IMR-90 (cell line): ENCODE measurements at places on chromosomes 4 and X.

DNA sequence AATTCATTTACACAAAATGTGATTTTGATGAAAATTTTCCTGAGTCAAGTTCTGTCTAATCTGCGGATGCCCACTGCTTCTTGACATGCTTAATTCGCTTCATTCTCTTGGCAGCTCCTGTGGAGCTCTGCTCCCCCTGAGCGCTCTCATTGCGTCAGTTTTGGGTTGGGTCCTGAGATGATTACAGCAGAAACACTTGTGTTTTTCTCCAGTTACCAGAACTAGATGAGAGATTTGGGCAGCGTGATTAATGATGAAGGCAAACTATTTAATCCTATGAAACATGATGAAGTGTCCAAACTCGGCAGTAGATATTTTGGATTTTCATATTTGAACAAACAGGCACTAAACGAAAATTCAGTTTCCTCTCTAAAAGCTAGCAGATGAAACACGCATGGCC, 4.2 kb upstream of the CXCL1 start:
- no peak for DNase-seq

DNA sequence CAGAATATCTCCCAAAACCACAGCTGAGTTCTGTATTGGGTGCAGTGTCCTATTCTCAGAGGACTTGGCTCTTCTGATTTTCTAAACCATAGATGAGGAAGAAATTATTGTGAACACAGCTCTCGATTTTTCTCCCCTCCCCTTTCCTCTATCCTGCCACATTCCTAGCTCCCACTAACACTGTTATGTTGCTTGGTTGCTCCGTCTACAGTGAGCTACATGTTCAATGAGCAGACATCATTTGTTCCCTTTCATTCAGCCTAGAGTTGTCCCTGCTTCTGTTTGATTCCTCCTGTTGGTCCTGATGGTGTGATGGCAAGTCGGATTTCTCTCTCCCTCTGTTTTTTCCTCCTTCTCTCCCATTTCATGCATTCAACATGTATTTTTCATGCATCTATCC, 65.9 kb downstream of the DIPK2B start:
- DNase-seq = no peak

DNA sequence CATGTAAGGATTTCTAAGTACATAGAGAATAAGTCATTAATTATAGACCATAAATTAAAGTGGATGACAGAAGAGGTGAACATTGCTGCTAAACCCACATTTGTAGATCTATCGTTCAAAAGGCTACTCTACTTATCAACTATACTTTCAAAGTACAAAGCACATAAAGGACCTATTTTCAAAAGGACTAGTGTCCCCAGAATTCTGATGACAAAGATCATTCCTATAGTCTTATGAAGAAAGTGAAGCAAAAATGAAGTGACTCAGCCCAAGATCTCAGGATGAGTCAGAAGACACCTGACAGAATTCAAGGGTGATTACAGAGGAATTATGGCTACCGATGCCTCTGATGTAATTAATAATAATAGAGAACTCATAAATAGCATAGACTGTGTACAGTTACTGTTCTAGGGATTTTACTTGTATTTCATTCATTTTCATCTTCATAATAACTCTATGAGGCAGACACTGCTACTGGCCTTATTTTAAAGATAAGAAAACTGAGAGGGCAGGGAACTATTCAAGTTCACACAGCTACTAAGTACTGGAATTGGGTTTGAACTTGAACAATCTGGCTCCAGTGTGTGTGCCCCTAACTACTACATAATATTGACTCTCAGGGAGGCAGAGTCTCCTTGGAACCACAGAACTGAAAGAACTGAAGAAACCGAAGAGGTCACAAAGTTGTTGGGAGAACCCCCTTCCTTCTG, 17.1 kb downstream of the USP46 start:
- DNase-seq = peak; percentile 79

GRCh38 chr4:45350438-45350837, 624.1 kb upstream of the GNPDA2 start:
- no peak for DNase-seq

GRCh38 chrX:15469613-15470012, 23.5 kb downstream of the PIR start:
- no peak for DNase-seq

- no peak for DNase-seq
Measured at GRCh38 chr4:184322328-184323025, 104.8 kb upstream of the ENPP6 start.

GRCh38 chrX:9642270-9642995, 123.2 kb downstream of the GPR143 start:
- DNase-seq = no peak

DNA sequence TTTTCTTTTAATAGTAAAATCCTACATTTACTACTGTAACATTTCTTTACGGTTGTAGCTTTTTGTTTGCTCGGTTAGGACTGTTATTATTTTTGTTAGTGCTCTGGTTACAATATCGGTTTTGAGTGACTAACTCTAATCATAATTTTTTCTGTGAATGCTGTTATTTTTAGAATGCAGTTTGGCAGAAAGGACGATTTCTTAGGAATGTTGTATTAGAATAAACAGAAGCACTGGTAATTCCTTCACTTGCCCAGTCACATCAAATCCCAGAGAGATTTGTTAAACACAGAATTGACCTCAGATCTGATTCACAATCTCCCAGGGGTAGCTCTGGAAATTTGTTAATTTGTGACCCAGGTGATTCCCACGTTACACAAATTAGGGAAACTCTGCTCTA, 21.7 kb downstream of the DDIT4L start:
- DNase-seq = peak; percentile 63

- no peak for DNase-seq
Measured at GRCh38 chr4:96524311-96524875, 684.5 kb downstream of the PDHA2 start.

GRCh38 chr4:98620087-98620784, 38.2 kb downstream of the TSPAN5 start:
- DNase-seq = no peak

DNA sequence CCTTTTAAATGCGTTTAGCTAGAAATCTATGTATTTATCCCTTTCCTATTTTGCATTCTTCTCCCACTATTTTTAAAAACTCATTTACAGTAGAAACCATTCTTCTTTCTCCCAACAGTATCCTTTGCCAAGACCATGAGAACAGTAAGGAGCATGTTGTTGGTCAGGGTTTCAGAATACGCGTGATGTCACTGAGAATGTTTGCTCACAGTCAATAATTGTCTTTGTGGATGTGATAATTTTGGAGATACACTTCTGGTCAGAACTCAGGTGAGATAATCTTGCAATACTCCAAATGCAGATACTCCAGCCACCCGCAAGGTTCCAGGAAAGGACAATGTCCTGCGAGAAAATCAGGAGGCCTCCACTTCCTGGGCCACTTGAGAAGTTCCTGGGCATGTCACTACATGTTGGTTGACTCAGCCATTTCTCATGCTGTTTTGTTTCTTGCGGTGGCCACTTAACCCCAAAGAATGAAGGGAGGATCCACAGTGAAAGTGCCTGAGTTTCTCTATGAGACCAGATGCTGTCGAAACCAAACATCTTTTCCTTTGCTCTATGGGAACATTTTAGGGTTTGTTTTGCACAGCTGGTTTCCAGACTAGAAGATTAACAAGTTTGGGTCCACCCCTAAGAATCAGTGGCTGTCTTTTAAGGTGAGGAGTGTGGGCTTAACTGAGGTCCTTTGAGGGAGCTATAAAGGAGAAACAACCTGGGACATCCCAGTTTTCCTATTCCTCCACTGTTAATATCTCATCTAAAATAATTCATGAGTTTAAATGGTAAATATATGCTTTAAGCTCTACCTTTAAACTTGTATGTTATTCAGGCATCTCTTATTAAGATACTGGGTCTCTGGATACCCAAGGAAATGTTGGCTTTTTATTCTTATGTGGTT, 116.0 kb downstream of the SOWAHB start:
- peak; percentile 98 for DNase-seq

DNA sequence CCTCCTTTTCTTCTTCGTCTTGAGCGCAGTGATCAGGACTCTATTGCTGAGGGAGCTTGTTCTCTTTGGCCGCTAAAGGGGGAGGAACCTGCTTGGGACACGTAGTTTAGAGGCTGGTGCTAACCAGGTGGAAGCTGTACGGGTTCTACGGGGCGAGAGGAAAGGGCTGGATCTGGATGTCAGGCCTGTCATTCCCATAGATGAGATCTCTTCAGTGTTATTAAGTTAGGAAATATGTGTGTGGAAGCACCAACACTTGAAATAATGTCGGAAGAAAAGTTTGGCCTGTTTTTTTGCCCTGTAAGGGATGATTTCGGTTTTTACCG, 643 bp downstream of the SRP72 start:
- DNase-seq = peak; percentile 35

DNA sequence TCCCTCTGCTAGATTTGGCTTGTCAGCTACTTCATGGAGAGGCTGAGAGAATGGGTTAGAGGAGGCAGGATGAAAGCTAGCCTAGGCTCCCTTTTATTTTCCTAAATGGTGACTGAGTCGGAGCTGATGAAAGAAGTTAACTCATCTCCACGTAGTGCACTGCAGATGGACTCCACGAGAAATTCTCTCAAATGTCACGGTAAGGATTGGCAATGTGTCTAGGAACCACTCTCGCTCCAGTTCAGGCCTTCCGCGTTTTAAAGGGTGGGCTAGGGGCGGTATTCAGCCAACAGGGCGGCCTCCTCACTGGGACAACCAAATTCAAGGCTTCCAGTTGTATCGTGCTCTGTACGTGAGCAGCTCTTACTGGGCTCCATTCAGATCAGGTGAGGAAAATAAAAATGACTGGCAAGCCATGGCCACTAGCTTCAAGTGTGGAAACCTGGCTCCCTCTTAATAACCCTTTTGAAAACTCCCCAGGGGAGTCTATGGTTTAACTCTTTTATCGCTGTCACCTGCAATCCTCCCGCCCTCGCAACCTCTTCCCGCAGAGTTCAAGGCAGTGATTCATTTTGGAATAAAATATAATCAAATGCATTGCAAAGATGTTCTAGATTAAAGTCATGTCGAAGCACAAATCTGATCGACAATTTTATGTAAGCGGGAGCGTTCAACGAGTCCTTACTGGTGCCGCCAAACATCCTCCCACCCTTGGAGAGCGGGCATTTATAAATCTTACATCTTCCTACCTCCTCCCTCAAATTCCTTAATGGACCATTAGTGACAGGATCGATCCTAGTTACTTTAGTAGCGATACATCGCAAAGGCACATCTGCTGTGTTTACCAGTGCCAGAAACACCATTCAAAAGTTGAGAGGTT, 1.2 kb downstream of the SPOCK3 start:
- no peak for DNase-seq

DNA sequence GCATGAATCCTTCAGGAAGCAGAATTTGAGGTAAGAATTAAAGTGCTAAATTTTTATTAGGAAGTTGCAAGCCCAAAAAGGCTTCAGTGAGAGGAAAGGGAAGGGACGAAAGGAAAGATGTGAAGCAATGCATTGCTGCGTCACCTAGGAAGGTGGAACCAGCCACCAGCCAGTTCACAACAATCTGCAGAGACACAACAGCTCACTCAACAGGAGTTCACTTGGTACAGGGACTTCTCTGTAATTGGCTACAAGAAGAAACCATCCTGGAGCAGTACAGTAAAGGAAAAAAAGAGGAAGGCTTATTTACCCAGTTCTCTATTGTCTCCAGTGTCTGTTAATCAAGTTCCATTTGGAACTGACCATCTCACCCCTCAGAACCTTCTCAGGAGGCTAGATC, 157.6 kb downstream of the HNRNPD start:
- no peak for DNase-seq

DNA sequence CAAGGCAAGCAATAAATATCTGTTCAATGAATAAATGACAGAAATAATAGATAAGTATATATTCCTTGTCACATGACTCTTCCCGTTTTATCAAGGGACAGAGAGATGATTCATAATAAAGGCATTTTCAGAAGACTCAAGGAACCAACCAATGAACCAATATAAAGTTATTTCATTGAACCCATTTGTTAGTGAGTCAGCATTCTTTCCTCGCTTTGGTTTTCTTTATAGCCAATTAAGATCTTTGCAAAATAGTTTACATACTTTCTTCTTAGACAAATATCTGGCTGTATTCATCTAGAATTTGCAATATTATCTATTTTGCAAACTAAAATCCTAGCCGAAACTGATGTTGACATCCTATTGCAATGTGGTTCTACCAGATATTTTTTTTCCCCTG, 269.4 kb downstream of the IL15 start:
- peak; percentile 80 for DNase-seq

DNA sequence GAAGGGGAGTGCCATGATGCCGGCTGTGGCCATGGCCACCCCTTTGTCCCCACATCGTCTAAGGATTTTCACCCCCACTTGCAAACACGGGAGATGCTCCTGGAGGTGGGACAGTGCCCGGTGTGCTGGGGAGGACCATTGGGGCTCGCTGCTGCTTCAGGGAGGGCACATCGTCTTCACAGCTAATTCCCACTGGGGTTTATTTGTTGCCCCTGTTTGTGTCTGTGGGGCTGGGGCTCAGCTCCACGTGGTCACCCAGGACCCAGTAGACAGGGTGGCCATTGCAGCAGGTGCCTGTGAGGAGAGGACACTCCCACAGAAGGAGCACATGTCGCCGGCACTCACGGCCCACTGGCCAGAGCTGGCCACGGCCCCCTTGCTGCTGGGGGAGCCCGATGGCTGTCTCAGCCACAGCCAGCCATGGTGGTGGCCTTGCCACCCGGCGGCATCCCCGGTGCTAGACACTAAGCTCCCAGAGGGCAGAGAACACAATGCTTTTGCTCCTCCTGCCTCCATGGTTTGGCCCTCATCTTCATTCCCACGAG, 27.8 kb upstream of the GRPEL1 start:
- no peak for DNase-seq

DNA sequence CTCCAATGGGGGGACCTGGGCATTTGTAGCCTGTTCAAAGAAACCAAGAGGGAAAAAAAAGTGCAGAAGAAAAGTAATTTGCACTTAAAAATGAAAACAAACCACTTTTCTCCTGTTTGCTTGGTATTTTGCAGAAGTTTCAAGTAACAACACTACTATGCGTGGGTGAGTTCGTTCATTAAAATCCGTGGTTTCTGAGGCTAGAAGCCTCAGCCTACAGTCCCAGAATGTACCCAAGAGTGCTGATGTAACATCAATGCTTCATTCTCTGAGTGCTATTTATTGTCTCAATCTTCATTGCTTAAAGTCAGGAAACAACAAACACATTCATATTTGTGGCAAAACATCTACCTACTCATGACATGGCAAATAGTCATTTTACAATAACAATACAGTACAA, 29.2 kb downstream of the LGI2 start:
- no peak for DNase-seq

GRCh38 chrX:42499620-42500019, 278.3 kb downstream of the PPP1R2C start:
- DNase-seq = no peak
